ENCODE measurements at places on chromosomes 7 and 10.

DNA sequence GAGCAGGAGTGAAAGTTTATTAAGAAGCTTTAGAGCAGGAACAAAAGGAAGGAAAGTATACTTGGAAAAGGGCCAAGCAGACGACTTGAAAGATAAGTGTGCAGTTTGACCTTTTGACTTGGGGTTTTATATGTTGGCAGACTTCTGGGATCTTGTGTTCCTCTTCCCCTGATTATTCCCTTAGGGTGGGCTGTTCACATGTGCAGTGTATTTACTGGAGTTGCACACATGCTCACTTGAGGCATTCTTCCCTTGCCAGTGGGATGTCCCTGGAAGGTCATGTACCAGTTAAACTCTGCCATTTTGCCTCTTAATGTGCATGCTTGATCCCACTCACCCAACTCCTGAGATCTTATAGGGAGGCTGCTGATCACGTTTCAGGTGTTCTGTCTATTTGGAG is 23.4 kb upstream of the ARHGAP12 start:
- DNase-seq, result no peak

GRCh38 chr7:138657854-138658386 is 43.2 kb downstream of the SVOPL start:
- DNase-seq, result no peak

DNA sequence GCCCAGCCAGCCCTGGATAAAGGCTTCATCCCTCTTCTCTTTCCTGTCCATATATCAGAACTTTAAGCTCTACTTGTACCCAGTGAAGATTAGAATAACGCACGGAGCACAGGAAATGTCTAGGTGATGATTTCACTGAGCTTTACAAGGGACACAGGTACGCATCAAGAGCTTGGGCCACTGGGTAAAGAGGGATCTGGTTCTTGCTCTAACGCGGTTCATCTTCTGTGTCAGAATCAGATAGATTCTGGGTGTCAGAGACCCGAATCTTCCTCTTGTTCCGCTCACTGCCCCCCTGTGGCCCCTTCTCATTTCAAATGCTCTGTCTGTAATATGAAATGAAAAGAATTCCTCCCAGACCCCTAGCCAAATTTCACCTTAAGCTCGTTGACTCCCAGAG is 24.7 kb downstream of the IL2RA start:
- no peak for DNase-seq

- DNase-seq, result no peak
These were observed 510.2 kb downstream of the RPS24 start for GRCh38 chr10:78543749-78544362.

- DNase-seq, result no peak
These were observed 403.5 kb upstream of the ANKRD30A start for GRCh38 chr10:36721871-36722270.

DNA sequence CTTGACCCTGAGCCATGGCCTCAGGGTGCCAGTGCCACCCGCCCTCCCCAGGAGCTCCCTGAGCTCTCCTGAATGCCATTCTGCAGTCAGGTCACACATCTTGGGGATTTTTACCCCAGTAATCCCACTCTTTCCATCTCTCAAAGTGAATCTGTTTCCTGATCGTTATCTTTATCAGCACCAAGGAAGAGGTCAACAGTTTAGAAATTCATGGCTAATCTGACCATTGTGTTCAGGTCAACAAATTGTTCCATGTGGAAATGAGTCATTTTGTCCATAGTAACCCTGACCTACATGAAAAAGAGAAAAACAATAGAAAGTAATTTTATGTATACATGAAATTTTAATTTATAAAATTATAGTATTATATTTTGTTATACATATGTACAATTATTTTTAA is 28.8 kb upstream of the ZNF488 start:
- no peak for DNase-seq

DNA sequence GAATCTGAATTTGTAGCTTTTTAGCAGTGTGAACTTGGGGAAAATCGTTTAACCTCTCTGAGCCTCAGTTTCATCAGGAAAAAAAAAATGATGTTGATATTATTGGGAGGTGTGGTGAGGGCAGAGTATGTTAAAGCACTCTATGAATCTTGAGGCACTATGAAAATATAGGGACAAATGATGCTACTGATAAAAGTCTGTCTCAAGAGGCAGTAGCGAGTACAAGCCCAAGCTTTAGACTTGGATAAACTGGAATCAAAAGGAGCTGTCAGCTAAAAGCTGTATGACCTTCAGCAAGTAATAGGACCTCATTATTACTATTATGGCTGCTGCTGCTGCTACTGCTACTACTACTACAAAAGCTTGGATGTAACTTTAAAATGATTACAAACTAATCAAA is 8.4 kb downstream of the ZNF277 start:
- no peak for DNase-seq

DNA sequence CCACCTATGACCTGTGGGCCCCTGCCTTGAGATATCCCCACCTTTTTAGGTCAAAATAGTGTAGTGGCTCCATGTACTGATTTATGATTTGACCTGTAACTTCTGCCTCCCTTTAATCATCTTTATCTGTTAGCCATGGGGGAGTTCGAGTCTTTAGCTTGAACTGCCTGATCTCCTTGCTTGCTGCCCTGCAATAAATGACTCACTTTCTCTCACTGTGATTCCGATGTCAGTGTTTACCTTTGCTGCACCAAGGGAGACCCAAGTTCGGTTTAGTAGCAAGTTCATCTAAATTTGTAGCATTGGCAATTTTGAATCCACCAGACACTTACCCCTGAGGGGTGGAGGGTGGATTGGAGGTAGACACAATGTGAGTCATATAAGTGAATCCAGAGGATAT is 814.6 kb upstream of the AUTS2 start:
- DNase-seq, result no peak

GRCh38 chr7:33644489-33644888 is 260.9 kb upstream of the BMPER start:
- no peak for DNase-seq

DNA sequence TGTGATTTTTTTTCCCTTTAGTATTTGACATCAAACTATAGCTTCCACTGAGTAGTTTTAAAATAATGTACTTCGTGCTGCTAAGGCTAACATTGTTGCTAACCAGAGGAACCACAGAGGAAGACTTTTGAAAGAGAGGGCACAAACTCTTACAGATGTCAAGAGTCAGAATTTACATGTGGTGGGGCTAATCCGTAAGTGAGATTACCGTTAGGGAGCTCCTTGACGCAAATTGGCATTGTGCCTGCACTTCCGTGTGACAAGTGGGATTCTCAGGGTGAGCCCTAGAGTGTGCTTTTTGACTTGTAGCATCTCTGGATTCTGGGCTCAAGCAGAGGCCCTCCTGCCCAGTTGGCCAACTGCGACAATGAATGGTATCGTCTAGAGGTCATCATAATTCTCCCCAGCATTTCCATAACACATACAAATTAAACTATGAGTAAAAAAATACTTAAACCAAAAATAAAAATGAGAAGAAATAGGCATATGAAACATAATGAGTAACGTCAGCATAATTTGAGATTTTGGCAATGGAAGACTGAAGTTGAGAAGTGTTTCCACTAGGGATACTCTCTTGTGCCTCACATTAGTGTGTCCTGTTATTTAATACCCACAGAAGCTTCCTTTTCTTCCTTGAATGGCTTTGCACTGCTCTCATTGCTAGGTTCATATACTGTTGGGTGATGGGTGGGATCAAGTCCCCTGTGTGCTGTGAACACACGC is 164.0 kb downstream of the SDK1 start:
- no peak for DNase-seq

- no peak for DNase-seq
These were observed 216.7 kb upstream of the NPVF start for GRCh38 chr7:25444991-25445390.
